Retinal pigment epithelial cell (primary cell): ENCODE measurements at places on chromosomes 16 and 17.

DNA sequence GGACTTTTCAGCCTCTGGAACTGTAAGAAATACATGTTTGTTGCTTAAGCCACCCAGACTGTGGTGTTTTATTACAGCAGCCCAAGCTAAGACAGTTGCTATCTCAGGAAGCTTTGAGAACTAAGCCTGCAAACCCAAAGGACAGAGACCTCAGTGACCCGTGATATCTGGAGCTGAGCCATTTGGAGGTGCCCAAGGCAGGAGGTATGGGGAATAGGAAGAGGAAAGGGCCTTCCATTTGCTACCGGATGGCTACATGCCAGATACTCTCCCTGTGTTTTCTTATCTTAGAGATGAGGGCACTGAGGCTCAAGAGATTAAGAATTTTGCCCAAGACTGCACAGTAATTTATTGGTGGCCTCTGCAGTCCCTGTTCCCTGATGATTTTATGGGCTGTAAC is 622.1 kb upstream of the CDH5 start:
- DNase-seq = no peak

GRCh38 chr16:52405441-52405840 is 141.5 kb downstream of the TOX3 start:
- DNase-seq = no peak

- no peak for DNase-seq
These were observed 20.5 kb downstream of the EMC8 start for GRCh38 chr16:85778873-85779272.

DNA sequence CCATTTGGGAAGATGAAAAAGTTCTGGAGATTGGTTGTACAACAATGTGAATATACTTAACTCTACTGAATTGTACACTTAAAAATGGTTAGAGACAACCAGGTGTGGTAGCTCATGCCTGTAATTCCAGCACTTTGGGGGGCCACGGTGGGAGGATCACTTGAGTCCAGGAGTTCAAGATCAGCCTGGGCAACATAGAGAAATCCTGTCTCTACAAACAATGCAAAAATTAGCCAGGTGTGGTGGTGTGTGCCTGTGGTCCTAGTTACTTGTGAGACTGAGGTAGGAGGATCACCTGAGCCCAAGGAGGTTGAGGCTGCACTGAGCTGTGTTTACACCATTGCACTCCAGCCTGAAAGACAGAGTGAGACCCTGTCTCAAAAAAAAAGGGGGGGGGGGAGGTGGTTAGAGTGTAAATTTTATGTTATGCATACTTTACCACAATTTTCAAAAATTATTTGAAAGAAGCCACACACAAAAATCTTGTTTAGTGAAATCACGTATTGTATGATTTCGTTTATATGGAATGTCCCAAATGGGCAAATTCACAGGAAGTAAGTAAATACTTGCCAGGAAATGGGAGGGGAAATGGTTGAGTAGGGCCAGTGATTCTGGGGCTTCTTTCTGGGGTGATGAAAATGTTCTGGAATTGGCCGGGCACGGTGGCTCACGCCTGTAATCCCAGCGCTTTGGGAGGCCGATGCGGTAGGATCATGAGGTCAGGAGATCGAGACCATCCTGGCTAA is 37.1 kb upstream of the AMZ2 start:
- DNase-seq = no peak

- DNase-seq = no peak
These were observed 26.8 kb downstream of the SLC25A10 start for GRCh38 chr17:81738801-81739393.

DNA sequence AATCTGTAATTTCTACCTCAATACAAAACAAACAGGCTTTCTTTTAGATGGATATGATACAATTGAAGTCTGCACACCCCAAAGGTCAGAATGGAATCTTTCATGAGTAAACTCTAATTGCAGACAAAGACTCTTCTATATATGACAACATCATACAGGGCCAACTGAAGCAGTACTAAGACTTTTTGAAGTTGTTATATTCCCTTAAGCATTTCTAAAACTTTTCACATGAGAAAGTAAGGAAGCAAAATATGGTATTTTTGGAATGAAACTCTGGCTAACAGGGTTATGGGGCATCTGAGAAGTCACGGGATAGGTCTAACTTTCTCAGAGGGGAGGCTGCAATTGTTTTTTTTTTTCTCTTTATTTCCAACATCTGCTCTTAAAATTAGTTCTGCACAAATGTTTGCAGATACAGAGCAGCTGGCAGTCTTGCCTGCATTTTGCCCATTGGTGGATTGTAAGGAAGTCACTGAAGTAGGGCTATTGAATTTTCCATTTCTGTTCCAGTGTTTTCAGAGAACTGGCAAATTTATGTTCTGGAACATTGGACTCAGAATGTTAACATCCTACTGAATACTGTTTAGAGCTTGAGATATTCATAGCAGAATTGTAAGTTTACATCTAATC is 59.1 kb downstream of the SSH2 start:
- DNase-seq = no peak

DNA sequence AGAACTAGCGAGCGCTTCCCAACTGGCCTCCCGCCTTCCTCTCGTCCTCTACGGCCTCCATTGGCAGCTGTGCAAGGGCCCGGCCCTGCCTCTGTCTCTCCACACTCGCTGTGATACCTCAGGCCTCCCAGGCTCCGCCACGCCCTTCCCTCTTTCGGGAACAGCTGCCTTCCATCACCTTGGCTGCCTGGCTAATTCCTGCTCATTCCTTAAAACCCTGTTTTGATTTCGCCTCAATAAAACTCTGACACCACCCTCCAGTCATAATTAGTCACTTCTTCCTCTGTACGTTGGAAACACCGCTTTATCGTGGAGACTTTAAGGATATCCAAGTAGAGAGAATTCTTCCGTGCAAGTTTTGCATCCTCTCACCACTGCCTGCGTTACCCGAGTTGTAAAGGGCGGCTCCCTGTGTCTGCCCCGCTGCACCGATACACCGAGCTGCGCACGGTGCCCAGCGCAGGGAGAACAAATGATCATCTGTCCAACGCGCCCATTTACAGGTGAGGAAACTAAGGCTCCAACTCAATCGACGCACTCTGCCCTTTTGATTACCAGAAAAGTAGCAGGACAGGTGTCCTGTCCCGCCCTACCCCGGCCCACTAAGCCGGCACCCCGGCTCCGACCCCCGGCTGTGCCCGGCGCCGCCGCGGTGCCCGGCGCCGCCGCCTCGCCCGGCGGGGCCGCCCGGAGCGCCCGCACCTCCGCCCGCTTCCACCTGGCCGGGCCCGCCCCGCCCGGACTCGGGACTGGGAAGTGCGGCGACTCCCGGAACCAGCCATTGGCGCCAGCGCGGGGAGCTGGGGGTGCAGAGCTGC is 139.7 kb downstream of the SEC14L1 start:
- DNase-seq = no peak

GRCh38 chr17:29257756-29258155 is 11.1 kb downstream of the CRYBA1 start:
- DNase-seq = no peak

DNA sequence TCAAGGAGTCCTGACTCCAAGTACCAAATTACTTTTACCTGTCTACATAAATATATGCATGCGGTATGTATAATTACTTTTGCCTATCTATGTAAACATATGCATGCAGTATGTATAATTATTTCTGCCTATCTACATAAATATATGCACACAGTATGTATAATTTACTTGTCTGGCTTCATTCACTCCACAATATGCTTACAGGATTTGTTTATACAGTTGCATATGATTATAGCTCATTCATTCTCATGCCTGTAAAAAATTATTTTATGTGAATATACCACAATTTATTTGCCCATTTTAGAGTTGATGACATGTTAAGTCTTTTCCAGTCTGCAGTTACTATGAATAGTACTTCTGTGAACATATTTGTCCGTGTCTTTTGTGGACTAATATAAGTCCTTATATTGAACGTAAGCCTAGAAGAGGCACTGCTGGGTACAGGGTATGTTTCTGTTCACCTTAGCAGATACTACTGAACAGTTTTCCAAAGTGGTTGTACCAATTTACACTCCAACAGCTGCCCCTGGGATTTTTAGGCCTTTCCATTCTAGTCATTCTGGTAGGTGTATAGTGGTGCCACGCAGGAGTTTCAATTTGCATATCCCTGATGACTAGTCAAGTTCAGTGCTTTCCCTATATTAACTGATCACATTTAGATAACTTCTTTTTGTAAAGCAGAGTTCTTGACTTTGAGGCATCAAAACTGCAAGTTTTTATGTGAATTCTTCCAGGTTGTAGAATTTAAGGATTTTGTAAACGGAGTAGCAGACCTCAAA is 47.0 kb downstream of the MARVELD3 start:
- no peak for DNase-seq

- DNase-seq = no peak
These were observed 7.4 kb downstream of the POLR2A start for GRCh38 chr17:7491583-7491982.

DNA sequence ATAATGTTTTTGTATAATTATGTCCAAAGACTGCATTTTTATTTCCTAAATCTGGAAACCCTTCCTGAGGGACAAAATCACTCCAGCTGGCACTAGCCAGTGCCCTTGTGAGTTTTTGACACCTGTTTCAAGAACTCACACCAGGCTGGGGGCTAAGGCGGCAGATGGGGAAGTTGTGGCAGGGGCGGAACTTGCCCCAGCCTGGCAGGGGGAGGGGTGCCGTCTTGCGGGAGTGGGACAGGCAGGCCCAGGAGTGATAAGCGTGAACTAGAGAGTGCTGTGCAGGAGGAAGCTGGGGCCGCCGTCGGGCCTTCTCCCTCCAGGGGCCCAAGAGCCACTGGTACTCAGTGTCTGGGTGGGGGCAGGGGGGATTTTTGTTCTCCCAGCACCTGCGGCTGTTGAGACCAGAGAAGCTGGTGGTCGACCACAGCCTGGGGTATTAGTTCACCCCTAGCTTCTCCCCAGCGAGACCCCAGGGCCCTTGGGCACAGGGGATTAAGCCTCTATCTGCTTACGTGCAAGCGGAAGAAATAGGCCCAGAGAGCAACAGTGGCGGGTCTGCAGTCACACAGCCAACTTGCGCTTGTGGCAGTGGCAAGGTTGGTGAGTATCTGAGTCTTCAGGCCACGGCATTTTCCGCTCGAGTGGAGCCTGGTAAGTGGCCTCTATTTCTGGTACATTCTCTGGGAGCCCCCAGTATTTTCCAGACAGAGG is 40.2 kb upstream of the PLCG2 start:
- no peak for DNase-seq

- DNase-seq = no peak
These were observed 1.0 kb upstream of the HEXIM2 start for GRCh38 chr17:45160447-45161287.

- DNase-seq = no peak
These were observed 23.4 kb downstream of the GJD3 start for GRCh38 chr17:40340880-40341807.

- DNase-seq = no peak
These were observed 560.7 kb upstream of the PSMD7 start for GRCh38 chr16:73735954-73736353.

DNA sequence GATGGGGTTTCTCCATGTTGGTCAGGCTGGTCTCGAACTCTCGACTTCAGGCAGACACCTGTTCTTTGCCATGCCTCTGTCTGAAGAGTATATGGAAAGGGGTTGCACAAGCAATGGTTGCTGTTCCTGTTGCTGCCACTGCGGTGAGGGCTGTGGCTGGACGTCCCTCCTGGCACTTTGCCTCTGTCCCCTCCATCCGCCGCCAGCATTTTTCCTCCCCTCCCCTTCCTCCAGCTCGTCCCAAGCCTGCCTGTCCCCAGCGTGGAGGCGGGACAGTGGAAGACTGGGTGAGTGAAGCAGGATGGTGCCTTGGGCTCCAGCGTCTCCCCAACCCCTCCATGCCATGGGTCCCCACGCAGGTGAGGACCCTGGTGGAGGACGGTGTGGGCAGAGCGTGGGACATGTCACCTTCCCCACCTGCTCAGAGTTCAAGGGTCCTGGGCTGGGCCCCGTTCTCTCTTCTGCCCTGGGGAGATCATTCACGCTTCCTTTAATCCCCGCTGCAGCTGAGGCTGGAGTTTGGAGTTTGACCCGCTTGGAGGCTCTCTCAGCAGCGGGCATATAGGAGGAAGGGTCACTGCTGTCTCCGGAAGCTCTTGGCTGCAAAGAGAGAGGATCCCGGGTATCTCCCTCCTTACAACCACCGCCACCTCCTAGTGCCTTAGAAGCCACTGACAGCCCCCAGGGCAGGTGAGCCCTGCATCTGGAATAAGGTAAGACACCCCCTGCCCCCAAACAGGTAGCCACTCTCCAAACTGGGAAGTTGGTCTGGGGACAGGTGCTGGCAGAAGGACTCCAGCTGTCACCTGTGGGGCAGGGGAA is at the start of gene SLC5A11:
Gene SLC5A11, plus strand, starts transcription at position 238 of the 822 bp plus-strand sequence. CDS start 12,681 bp downstream, outside the sequence.
- DNase-seq = no peak

DNA sequence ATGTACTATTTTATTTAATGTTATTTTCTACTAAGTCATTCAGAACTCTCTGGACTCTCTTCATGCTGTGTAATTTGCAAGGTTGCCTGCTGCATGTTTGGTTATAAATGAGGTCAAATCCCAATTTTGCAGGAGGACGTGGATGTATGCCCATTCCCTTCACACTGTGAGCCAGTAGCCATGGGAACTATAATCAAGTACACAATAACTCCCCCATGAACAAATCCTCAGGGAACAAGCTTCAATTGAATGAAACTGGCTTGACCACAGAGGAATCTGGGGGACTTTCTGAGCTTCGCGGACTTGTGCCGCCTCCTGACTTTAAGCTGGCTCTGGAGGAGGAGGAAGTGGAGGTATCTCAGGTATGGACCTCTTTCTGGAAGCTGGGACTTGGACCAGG is 14.6 kb upstream of the KCTD13 start:
- DNase-seq = no peak
